ENCODE measurements at places on chromosomes 2 and 18.

DNA sequence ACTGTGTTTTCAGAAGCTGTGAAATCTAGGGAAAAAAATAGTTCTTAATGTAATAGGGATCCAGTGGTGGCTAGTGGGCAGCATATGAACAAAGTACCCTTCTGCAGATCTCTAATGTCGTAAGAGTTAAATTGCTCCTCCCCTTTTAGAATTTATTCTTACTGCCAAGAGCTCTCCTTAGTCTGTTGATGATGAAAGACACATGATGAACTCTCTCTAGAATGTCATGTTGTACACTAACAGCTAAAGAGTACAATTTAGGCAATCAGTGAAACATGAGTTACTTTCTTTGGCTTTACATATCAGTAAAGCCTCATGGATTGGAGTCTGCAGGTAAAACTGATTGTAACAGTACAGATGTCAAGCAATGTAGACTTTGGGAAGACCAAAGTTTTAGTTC, 84.2 kb downstream of the SLC39A10 start:
- DNase-seq = no peak

DNA sequence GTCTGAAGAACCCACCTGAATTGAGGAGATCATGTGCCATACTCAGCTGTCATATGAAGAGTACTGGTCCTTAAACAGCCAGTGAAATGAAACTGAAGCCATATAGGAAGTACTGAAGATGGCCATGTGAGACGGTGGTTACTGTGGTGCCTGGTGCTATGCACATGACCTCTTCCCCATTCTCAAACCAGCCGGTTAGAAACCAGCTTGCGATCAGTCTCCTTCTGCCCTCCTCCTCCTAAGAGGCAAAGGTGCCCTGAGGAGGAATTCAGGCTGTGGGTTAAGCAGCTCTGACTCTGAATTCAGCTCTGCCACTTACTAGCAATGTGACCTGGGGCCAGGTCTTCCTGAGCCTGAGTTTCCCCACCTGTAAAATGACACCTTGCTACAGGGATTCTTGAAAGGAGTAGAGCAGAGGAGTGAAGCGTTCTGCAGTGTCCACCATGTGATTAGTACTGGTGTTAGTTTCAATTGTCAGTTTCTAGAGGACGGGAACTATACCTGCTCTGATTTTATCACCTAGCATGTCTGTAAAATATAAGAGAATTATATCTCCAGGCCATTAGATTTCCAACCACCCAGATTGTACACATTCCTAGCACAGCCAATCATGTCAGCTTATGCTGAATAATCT, 5.1 kb downstream of the FECH start:
- DNase-seq = no peak

GRCh38 chr2:223697316-223697891, 95.2 kb upstream of the SCG2 start:
- no peak for DNase-seq

DNA sequence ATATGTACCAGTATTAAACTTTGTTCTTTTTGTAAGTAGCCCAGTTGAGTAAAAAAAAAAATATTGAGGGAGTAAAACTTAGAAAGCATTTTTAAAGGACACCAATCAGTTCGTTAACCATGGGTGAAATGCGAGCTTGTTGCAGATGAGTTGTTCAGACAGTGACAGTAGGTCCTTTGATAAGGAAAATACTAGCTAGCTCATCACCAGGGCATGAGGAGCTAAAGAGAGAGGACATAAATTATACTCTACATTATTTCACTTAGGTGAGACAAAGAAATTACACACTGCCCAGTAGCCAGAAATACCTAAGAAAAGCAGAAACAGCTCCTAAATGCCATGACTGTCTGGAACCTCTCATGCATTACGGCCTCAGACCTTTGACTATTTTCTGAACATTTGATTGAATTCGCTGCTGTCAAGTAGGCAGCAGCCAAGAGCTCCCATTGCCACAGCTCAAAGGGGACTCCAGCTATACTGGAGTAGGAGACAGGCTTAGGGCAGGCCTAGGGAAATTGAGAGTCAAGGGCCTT, 2.6 kb upstream of the HNRNPLL start:
- DNase-seq = no peak

DNA sequence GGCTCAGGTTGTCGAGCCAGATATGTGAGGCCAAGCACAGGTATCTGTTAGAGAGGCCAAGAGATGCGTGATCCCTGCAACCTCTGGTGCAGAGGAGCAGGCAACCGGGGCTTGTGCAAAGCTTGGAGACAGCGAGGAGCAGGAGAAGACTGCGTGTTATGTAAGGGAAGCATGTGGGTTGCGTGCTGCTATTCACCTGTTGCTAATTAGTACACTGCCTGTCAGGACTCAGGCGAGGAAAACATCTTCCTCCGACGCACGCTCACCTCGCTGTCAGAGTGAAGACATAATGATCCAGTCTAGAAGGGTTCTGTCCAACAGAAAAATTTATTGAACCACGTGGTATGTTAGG, 102.5 kb downstream of the HNRNPLL start:
- DNase-seq = no peak

- no peak for DNase-seq
Observed at GRCh38 chr18:75173738-75174137, 35.2 kb downstream of the PTGR3 start.

DNA sequence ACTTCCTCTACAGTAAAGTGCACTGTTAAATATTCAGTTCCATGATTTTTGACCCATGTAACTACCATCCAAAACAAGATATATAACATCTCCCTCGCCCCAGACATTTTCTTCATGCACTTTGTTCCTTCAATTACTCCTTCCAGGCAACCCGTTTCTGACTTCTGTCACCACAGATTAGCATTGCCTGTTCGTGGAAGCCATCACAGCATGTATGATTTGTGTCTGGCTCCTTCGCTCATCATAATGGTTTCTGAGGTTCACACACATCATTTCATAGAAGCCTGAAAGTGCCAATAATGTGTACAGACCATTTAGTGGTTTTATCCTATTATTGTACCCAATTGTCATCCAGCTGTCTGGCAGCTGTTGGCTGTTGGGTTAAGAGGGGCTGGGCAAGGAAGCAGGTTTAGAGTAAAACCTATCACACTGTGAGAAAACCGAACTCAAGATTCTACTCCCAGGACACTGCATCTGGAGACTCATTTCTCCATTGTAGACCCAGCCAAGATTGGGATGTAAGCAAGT, 16.1 kb downstream of the ARHGAP28 start:
- DNase-seq = no peak

DNA sequence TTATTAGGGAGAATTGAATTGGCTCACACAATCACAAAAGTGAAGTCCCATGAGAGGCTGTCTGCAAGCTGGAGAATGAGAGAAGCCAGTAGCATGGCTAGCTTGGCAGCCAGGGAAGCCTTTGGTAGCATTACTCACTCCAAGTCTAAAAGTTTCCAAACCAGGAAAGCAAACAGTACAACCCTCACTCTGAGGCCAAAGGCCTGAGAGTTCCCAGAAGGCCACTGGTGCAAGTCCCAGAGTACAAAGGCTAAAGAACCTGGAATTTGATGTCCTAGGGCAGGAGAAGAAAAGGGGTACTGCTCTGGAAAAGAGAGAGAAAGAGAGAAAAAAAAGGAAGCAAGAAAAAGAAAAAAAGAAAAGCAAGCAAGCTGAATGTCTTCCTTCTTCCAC, 318.2 kb downstream of the RND3 start:
- DNase-seq = no peak
